Mucosa of gallbladder (tissue), 1 donor: ENCODE measurements at places on chromosomes 5 and 9. TPM values are rescaled to one million over a fixed set of nuclear protein-coding genes. Genes with fewer than 3 reads are reported as not detected.

GABRA6 gene
- total RNA-seq: not detected

TTC39B gene
- 30.2 TPM for total RNA-seq

SYK gene
- total RNA-seq: 42.9 TPM

TEK gene
- total RNA-seq: 8.1 TPM

ANKRD31 gene
- 0.17 TPM for total RNA-seq

CDH18 gene
- 0.32 TPM for total RNA-seq

NME5 gene
- total RNA-seq: 17.0 TPM
